ENCODE measurements at places on chromosomes 2 and 18.

DNA sequence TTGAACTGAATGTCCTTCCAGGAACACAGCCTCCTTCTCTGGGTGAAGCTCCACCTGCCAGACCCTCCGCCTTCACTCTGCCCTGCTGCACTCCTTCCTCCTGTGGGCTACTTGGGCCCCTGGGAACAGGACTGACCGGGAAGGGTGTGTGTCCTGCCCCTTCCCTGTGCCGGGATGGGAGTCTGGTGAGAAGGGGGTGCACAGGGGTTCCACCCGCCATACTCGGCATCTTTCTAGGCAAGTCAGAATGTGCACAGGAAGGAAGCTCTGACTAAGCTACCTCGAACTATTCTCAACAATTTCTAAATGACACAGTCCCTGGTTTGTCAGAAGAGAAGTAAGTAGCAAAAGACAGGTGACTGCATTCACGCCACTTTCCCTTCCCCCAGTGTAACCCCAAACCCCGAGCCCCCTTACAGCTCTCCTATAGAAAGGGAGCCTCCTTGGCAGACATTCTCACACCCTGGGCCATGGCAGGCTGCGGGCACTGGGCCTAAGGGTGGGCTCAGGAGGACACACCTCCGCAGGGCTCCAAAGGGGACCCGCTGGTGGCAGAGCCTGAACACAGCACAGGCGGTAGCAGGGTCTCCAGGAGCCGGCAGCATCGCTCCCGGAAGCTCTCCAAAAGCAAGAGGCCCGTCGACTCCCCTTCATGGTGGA, 184.1 kb downstream of the HDAC4 start:
- no peak for DNase-seq

DNA sequence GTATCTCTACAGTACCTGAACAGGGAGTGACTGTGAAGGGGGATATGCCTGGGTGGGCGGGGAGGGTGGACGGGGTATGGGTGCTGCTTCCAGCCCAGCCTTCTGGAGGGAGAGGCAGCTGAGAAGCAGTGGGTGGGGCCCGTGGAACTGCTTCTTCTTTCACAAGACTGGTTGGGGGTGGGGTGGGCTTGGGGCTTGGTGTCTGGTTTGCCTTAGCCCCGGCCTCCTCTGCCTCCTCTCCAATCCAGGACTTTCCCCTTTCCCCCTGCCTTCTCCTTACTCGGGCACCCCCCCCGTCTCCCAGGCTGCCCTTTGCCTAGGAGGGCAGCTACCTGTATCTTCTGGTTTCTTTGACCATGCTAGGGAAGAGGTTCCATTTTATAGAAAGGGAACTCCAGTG, 233.4 kb downstream of the DYSF start:
- no peak for DNase-seq

GRCh38 chr2:221741496-221742211, 169.6 kb upstream of the EPHA4 start:
- no peak for DNase-seq

GRCh38 chr2:160477032-160477431, 16.6 kb downstream of the RBMS1 start:
- no peak for DNase-seq

DNA sequence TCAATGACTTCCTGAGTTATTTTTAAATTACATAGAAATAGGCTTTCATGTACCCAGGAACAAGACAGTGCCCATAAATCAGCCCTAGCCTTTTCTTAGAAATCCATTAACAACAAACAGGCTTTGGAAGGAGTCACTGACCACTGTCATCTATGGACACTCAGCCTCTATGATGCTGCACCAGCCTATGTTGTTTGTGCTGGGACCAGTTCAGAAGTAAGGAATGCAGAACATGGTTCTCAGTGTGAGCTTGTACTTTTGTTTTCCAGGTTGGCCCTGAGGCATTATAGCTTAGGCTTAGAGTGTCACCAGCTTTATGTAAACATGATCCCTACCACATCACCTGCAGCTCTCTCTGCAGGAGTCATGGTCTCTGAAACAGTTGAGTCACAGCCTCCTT, 335.7 kb upstream of the CDH7 start:
- DNase-seq, result no peak

GRCh38 chr2:27705851-27706622, 42.3 kb downstream of the SLC4A1AP start:
- DNase-seq, result peak; percentile 83

GRCh38 chr2:32715391-32715841, 87.6 kb downstream of the TTC27 start:
- no peak for DNase-seq

DNA sequence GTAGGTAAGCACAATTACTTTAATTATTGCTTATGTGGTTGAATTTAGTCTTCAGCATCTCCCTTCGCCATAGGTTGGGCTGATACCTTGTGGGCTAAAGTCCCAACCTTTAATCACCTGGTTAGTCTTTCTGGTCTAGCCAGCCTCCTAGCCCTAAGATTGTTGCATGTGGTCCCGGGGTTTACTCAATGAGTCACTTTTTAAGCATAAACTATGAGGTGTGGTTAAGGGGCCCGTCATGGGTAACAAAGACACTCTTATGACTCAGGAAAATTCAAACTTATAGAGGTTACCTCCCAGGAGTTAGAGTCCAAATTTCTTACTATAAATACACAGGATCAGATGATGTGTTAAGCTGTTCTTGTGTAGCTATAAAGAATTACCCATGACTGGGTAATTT, 841.6 kb downstream of the TRIB2 start:
- peak; percentile 9 for DNase-seq
